RKO (cell line): ENCODE measurements at places on chromosomes 7 and 10.

GRCh38 chr7:938546-939185 lies 15.8 kb downstream of the ADAP1 start:
- no peak for DNase-seq

DNA sequence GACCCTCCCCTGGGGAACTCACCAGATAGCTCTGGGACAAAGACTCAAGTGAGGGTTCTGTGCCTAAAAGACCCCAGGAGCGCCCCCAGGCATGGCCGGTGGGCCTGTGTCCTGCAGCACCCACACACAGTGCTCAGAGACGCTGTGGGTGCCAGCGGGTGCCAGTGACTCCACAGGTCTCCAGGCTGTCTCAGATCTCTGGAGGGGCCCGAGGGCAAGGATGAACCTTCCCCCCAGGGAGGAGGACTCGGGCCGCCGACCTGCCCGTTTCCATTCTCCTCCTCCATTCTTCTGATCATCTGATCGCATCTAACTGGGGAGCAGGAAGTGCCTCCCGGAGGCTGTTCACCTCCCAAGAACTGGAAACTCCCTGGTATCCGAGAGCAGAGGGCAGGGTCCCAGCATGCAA lies 980 bp downstream of the ADAM8 start:
- no peak for DNase-seq

DNA sequence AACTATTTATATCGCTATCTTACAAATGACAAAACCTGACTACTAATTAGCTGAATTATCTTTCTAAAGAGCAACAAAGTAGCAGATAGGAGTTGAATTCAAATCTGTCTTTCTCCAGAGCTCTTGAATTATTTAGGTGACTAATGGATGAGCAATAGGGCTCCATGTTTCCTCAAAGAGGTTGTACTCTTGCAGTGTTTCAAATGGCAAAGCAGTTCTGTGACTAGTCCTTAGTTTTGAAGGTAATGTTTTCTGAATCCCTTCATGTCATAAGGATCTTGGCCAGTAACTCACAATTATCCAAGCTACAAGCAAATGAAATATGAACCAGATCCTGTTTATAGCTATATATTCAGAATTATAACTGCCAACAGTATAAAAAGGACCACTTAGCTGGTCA lies 999.7 kb downstream of the NRG3 start:
- peak; percentile 20 for DNase-seq

DNA sequence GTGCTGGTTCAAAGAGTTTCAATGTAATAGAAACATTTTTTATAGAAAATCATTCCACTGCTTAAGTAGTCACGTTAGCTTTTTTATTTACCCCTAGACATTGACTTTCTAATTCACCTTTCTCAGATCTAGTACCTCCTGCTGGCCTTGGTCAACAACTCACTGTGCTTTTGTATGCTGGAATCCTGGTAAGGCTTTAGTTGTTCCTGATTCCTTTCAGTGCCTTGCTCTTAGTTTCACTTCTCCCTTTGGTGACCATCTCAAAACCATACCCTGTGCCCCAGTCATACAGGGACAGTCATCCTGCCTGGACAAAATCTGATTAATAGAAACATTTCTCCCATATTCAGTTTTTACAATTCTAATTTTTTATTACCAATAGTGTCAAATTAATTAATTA lies 130.2 kb downstream of the GPR37 start:
- no peak for DNase-seq

DNA sequence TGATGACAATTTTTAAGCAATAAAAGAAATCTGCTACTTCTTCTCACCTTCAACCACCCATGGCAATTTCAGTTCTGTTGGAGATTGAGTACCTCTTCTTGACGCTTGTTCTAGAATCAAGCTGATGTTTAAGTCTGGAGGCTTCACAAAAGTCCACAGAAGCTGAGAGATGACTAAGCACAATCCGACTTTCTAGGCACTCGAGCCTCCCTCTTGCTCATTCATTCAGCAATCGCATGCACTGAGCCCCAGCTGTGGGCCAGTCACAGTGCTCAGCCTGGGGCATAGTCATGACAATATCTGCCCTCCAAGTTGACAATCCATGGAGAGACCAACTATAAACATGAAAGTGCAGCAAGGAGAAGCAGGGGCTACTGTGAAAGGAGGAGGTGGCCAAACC lies 103.2 kb downstream of the IPMK start:
- no peak for DNase-seq

- no peak for DNase-seq
Observed at GRCh38 chr10:3427950-3428354, 255.4 kb upstream of the PITRM1 start.

GRCh38 chr7:92276460-92276864 lies 30.7 kb downstream of the ANKIB1 start:
- no peak for DNase-seq

DNA sequence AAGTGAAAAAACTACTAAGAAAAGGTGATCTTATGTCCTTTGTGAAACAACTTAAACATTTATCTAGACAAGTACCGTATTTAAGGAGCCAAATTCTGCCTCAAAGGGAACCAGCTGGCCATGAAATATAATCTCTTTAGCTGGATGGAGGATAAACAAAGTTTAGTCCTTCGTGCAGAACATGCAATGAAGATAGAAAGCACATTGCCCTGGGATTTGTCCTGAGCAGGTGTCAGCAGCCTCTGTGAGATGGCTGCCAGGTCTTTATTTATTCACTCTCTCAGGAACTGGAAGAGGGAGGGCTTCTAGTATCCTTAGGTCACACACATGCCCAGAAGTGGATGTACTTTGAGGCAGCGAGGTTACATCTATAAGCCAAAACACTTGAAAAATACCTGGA lies 57.4 kb upstream of the CASD1 start:
- DNase-seq: no peak

- DNase-seq: no peak
Observed at GRCh38 chr7:21160401-21160800, 267.5 kb upstream of the SP4 start.

GRCh38 chr7:53119514-53119941 lies 84.1 kb downstream of the POM121L12 start:
- no peak for DNase-seq

DNA sequence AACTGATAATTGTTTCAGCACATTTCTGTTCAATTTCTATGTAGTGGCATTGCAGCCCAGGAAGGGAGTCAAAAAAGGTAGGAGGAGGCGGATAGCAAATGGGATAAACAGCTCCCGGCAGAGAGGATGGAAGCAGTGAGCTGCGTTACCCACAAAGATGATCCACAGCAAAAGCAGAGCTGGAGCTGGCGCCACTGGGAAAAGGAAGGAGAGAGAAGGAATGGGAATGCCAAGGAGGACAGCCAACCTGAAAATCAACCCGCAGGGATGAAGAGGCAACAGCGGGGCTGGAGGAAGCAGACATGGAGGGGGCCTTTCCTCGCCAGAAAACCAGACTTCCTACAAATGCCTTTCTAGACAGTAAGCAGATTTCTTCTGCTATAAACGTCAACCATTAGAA lies 82.7 kb upstream of the ADAM12 start:
- no peak for DNase-seq

GRCh38 chr10:13847201-13847631 lies 260.5 kb downstream of the PRPF18 start:
- DNase-seq: no peak
